ENCODE measurements at places on chromosomes 2 and 18.
A peak's percentile ranks its signal among the peaks of the same experiment; 100 is the strongest.

DNA sequence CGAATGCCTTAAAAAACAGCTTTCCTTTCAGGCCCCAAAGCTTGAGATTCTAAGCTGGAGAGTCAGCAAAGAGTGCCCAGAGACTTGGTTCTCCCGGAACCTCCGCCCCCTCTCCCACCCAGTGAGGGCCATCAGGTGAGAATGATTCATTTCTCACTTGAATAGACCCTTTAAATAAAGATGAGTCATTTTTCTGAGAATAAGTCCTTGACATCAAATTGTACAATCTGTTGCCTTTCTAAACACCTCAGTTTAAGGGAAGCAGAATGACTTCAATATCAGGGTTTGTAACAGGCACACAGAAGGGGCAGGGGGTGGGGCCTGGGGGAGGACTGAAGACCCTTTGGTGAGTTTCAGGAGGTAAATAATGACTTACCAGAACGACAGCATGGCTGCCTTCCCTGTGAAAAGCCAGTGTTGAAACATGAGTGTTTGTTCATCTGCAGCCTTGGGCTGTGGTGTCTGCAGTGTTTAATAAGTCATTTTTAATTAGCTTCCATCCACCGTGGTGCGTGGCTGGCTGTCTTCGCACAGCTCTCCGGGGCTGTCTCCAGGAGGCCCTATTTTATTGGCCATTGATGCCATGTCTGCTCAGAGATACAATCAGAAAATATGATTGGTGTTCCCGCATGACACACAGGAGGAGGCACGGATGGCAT is 134.9 kb upstream of the ZNF236 start:
- DNase-seq = no peak

- no peak for DNase-seq
Observed at GRCh38 chr2:48699348-48699930, 56.1 kb downstream of the LHCGR start.

GRCh38 chr18:21115519-21116411 is 4.2 kb upstream of the ROCK1 start:
- no peak for DNase-seq

DNA sequence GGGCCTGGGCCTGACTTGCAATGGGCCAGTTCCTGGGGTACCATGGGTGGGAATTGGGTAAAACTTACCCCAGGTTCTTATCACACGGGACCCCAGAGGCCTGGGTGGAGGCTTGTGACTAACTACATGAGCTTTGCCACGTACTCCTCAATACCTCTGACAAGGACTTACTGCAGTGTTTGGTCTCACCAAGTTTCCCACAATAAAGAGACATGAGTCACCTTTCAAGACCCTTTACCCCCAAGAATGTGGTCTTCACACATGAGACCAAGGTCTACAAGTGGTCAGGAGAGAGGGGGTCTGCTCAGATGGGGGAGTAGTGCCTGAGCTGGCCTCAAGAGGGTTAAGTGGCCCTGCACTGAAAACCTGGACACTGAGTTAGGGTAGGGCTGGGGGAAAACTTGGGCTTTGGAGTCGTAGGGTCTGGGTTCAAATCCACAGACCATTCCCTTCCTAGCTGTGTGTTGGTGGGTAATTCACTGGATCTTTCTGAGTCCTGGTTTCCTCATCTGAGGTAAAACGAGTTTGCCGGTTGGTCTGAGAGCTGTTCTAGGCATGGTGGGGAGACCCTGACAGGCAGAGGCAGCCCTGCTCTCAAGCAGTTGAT is 2.0 kb upstream of the GNLY start:
- DNase-seq = no peak

DNA sequence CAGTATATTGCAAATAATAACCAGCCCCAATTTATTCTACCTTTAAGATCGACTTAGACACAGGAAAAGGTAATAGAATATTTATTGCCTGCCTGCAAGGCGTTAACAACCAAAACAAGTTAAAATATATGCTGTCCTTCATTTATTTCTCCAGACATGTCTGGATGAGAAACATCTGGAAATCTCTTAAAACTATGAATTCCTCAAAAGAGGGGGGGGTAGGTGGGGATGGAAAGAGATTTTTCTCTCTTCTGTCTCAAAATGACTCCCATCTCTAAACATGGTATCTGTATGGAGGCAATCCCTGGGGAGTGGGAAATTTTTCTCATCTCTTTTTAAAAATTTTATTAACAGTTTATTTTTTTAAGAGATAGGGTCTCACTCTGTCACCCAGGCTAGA is 113.0 kb downstream of the CDH2 start:
- DNase-seq = no peak

- no peak for DNase-seq
Observed at GRCh38 chr2:98809116-98809515, 78.2 kb upstream of the MGAT4A start.

- DNase-seq = no peak
Observed at GRCh38 chr2:107093426-107093957, 207.5 kb upstream of the ST6GAL2 start.

- DNase-seq = no peak
Observed at GRCh38 chr2:162734287-162734686, 104.3 kb downstream of the KCNH7 start.

DNA sequence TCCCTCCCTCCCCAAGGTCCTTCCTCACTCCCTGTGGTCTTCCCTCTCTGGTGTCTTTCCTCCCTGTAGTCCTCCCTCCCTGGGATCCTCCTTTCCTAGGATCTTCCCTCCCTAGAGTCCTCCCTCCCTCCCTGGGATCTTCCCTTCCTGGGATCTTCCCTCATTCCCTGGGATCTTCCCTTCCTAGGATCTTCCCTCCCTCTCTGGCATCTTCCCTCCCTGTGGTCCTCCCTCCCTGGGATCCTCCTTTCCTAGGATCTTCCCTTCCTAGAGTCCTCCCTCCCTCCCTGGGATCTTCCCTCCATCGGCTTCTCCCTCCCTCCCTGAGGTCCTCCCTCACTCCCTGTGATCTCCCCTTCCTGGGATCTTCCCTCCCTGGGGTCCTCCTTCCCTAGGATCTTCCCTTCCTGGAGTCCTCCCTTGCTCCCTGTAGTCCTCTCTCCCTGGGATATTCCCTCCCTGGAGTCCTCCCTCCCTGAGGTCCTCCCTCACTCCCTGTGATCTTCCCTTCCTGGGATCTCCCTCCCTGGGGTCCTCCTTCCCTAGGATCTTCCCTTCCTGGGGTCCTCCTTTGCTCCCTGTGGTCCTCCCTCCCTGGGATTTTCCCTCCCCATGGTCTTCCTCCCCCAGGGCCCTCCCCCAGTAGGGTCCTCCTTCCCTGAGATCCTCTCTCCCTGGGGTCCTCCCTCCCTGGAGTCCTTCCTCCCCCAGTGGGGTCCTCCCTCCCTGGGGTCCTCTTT is 23.0 kb downstream of the STK25 start:
- no peak for DNase-seq

- peak; percentile 96 for DNase-seq
Observed at GRCh38 chr2:64606479-64607363, 47.0 kb downstream of the SERTAD2 start.

DNA sequence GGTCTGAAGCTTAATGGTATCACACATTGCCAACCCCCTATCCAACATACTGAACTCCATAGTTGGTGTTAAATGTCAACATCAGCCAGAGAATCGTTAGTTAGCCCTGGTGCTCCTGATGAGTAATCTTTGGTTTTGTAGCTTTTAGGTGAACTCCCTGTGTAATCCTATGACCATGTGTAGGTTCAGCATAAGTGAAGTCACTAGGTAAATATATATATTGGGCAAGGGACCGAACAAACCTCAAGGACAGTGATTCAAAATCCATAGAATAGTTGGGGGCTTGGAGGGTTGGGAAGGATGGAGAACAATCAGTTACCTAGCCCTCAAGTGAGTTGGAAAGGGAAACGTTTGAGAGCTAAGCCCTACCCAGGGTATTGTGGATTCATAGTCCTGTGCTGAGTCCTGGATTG is 16.0 kb upstream of the AP1S3 start:
- no peak for DNase-seq

DNA sequence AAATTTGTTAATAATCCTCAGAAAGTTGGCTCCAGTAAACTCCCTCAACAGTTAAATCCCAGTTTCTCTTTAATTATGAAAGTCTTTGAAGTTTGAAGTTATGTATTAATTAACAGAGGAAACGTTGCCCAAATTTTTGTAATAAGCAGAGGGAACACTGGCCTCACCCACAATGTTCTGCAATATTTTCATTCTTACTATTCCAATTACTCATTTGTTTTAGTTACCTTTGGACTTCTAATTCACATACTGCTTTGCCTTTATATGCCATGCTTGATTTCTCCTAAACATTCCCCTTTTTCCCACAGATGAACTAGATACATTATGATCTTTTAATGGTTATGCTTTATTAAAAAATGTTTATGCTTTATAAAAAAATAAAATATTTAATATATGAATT is 61.3 kb downstream of the RELCH start:
- DNase-seq = no peak

GRCh38 chr2:190526105-190526750 is 8.3 kb downstream of the NEMP2 start:
- DNase-seq = no peak

GRCh38 chr2:180077295-180077906 is 70.3 kb upstream of the CWC22 start:
- no peak for DNase-seq

- DNase-seq = no peak
Observed at GRCh38 chr2:222319586-222320435, 21.0 kb upstream of the PAX3 start.

DNA sequence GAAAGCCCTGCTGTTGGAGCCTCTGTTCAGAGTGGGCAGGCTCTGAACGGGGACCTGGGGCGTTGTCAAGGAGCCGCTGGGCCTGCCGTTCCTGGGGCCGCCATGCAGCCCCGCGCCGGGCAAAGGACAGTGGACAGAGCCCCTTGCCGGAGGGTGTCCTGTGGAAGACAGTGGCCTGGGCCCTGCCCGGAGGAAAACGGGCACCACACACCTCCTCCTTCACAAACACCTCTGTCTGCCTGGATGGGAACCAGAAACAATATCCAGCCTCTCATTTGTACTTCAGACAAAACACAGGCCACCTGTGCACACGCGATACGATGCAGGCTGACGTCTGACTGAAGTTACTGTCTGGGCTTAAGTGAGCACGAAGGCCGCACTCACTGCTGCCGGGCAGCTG is 233.7 kb downstream of the TWIST2 start:
- no peak for DNase-seq

DNA sequence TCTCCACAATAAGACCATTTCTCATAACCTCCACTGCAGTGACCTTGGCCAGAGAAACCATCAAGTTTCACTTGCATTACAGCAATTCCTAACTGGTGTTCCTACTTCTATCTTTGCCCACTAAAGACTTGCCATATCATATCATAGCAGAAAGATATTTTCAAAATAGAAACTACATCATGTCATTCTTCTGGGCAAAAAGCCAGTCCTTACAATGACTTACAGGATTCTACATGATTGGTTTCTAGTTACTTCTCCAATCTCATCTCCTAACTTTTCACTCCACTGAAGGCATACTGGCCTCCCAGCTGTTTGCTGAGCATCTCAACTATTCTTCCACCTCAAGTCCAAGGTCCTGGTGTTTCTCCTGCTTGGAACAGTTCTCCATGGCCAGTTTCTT is 151.4 kb downstream of the HNMT start:
- DNase-seq = no peak

GRCh38 chr18:58362027-58362575 is 266.8 kb downstream of the ALPK2 start:
- DNase-seq = peak; percentile 74

DNA sequence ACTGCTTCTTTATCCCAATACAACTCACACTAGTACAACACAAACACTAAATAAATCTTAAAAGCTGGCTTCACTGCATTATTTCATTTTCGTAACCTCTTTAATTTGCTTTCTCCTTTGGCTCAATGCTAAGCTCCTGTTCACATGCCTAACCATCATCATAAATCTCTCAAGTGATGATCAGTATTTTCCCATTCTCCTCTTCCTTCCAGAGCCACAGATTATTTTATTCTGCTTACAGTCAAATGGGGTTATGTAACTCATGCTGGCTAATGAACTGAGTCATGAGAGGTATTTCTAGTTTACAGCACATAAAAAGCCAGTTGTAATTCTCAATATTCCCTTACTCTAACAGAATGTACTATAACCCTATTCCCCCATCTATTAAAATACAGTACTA is 350.4 kb upstream of the ZC3H15 start:
- DNase-seq = no peak

- DNase-seq = no peak
Observed at GRCh38 chr2:144374163-144374661, 145.7 kb downstream of the ZEB2 start.

GRCh38 chr2:27640722-27641245 is 11.9 kb downstream of the GPN1 start:
- no peak for DNase-seq

GRCh38 chr2:42977270-42978174 is 185.1 kb upstream of the HAAO start:
- DNase-seq = peak; percentile 43

GRCh38 chr2:234952270-234953115 is 676 bp downstream of the SH3BP4 start:
- DNase-seq = peak; percentile 63

- DNase-seq = peak; percentile 81
Observed at GRCh38 chr2:113370478-113371091, 66.9 kb upstream of the ZNG1B start.

GRCh38 chr2:159071190-159071915 is 102.9 kb downstream of the TANC1 start:
- no peak for DNase-seq

- DNase-seq = no peak
Observed at GRCh38 chr2:190506666-190507065, 27.9 kb downstream of the NEMP2 start.

DNA sequence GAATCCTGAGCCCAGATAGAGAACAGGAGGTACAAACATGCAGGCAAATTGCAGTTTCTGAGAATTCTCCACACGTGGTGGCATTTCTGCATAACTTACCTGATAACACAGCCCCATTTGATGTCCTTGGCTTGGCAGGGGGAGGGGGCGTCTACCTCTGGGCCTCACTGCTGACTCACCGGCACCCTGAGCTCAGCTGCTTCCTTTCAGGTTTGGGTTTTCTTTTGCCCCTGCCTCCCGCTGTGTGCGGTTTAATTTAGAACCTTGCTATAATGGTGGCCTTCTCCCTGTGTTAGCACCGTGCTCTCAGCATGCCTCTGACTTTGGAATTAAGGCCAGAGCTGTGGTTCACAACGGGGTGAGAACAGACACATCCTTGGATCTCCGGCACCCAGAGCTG is 4.4 kb downstream of the CTIF start:
- DNase-seq = no peak

DNA sequence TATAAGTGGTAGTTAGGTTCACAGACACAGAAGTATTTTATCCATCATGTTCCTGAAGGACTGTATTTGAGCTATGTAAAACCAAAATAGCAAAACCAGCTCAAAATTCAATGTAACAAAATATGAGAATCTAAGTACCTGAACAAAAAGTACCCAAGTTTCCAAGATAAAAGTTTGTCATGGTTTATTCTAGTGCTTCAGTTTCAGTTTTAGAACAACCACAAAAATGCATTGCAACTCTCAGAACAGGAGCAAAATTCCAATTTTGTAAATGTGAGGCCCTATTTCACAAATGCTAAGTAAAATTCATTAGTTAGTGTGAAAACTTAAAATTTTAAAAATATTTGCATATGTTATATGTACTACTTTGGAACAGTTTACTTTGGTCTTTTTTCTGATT is 5.0 kb upstream of the ALPK2 start:
- no peak for DNase-seq
